Amygdala (tissue), 56 donors: ENCODE measurements at places on chromosomes 5 and 9.
A peak's percentile ranks its signal among the peaks of the same experiment; 100 is the strongest.

- DNase-seq = no peak
Observed at GRCh38 chr5:168360521-168361285, 69.3 kb downstream of the WWC1 start.

- DNase-seq = no peak
Observed at GRCh38 chr5:96628406-96628805, 33.8 kb upstream of the CAST start.

DNA sequence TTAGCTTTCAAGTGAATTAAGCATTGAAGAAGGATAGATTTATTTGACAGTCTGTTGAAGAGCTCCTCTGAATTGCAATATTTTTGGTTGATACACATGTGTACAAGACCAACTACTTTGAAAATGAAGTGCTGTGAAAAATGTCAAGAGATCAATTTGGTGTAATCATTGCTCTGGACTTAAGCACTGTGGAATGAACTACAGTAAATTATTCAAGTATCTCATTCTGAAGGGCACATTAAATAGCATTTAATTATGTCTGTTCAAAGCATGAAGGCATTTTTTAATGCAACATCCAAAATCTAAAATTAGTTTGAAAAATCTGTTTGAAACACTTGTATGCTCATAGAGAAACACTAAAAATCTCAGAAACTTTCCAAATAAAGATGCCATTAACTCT is 107.5 kb downstream of the CDH18 start:
- DNase-seq = no peak

DNA sequence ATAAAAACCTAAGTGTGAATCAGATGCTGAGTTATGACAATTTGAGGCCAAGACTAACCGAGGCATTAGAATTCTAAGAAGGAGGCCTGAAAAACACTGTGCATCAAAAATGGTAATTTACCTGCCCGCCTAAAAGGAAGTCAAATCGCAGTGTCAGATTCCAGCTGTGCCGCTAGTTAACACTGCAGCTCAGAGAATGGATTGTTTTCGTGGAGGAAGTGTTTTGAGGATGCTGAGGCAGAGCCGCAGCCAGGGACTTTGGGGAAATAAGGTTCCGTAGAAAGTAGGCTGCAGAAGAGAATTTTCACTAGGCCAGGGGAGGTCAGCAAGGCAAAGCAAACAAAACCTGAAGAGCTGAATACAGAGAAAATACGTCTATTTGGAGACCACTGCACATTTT is 226.4 kb upstream of the ISL1 start:
- DNase-seq = no peak

DNA sequence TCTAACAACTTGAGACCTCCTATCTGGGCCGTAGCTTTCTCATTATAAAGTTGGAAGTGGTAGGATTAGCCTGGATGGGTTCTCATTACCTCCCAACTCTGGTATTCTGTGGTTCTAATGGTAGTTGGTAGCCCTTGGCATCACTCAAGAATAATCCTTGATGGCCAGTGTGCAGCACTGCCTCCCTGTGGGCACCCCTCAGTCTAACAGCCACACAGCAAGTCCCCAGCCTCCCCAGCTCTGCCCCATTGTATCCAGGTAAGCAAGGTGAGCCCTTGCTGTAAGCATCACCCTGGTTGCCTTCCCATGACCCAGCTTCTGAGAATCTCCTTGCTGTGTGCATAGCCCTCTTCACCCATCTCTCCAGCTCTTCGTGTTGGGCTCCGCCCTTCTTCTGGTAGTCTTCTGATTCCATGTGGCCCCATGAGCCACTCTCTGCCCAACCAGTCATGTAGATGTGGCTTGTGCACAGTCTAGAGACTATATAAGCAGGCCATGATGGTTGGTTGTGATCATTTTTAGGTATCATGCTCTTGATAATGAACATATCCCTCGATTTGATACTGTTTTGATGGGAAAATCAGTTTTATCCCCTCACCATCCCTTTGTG is 57.6 kb upstream of the GRHPR start:
- no peak for DNase-seq

DNA sequence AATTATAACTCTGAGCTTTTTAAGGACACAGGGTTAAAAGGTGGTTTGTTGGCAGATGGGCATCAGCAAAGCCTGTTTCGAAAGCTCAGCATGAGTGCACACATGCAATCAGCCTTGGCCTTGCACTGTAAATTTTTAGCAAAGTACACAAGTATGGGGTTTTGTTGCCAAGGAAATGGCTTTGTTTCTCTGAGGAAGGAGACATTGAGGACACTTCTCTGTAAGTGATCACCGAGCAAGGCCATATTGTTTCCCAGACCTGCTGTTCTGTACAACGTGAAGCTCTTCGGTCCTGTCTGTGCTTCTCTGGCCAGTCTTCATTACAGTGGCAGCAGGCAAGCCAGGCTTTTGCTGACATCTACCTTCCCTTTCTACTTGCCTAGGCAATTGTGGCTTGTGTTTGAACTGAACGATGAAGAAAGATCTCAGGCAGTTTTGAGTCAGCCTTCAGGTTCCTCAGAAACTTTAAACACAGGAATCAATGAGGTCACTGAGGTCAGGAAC is 27.9 kb upstream of the GLRX start:
- no peak for DNase-seq

GRCh38 chr9:20611691-20612287 is 10.5 kb downstream of the MLLT3 start:
- no peak for DNase-seq

- no peak for DNase-seq
Observed at GRCh38 chr5:143758750-143759149, 53.2 kb upstream of the HMHB1 start.

DNA sequence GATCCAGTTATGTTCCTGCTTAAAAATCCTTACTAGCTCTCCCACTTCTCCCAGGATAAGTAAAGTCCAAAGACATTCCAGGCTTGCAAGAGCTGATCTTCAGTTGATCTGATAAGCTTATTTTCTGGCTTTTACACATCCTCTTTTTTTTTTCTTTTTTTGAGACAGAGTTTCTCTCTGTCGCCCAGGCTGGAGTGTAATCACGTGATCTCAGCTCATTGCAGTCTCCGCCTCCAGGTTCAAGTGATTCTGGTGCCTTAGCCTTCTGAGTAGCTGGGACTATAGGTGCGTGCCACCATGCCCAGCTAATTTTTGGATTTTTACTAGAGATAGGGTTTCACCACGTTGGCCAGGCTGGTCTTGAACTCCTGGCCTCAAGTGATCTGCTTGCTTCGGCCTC is 37.3 kb upstream of the PTPN3 start:
- no peak for DNase-seq

- no peak for DNase-seq
Observed at GRCh38 chr5:77972469-77973252, 196.5 kb upstream of the TBCA start.

DNA sequence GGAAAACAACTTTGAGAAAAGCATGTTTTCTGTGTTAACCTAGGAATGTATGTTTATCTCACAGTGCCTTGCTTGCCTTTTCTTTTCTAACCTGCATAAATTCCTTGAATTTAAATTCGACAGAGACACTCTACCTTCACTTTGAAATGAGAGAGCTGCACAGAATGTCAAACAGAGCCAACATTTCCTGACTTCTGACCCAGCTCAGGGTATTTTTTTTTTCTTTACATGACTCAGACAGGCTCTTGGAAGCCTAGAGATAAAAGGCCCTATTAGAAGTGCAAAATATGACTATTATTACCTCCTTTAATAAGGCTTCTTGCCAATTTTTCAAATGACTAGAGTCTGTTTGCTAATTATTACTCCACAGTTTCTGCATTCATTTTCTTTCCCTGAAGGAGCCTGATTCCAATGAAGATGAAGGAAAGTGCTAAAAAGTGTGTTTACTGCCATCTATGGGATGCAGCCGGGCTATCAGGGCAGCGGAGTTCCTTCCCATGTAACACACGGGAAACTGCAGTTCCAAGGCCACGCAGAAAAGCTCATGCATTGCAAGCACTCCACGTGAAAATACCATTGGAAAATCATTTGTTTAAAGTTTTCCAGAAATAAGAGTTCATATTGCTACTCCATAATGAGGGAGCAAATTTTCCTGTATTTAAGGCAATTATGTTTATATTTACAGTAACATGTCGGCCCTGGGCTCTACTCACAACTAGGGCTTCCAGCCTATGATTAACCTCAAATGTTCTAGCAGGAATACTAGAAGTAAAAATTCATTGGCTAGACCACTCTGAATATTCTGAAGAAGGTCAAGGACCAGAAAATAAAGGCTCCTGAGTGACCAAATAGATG is 485.6 kb downstream of the ZSWIM6 start:
- DNase-seq = peak; percentile 48

DNA sequence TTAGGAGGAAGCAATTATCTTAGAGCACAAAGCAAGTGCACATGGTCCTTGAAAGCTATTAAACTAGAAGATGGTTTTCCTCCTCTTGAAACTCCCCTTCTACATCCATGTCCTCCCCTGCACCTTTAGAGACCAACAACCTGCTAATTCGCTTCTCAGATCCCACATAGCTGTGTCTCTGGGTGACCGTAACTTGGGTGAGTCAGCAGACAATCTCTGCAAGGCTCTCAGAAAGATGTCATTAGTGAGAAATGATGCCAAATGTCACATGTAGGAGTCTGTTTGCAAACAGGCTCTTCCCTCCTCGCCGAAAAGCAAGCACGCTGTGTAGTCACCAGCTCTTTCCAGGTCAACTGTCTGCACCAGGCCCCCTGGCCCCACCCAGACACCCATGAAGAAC is 291.8 kb downstream of the SLIT3 start:
- DNase-seq = no peak

DNA sequence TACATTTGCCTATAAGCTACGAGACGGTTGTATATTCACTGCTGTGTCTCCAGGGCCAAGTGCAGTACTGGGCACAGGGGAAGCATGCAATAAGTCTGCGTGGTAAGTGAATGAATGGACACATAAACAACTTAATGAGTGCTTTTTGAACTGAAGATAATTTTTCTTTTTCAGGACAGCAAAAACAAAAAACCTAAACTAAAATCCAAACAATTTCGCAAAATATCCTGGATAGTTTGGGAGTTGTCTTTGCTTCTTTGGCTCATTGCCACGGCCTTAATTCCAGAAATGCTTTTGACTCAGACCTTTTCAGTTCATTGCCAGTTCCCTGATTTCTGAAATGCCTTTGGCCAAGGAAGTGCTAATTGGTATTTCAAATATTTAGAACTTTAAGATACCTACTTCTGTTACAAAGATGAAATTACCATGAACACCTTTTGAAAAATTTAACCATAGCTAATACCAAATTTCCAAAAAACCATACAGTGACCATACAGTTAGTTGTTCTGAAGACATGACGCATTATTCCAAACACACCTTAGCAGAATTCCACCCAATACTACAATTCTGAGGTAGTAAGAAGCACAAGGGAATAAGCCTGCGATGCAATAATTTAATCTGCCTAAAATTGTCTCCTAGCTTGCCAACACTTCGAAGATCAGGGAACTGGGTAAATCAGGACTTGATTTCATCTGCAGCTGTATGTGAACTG is 42.8 kb downstream of the TEK start:
- DNase-seq = no peak

DNA sequence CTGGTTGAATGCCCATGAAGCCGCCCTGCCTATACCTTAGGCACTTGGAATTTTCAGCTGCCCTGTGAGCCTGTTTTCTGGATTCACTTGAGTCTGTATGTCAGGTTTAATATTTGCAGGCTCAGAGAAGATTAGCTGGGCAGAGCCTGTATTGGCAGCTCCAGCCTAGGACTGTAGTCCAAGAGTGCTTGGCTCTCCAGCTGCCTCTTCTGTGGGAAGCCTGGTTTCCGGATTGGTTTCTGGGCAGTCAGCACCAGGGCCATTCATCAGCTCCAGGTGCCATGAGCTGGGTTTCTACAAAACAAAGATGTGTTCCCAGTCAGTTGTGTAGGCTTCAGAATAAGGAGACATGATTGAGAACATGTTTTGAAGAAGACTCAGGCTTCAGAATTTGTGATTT is 90.1 kb downstream of the ARHGAP26 start:
- no peak for DNase-seq

GRCh38 chr5:74056789-74057164 is 430.8 kb downstream of the ARHGEF28 start:
- DNase-seq = no peak

- no peak for DNase-seq
Observed at GRCh38 chr5:150399524-150400211, 13.0 kb downstream of the CD74 start.

- DNase-seq = no peak
Observed at GRCh38 chr9:5895782-5896181, 5.1 kb downstream of the MLANA start.

- no peak for DNase-seq
Observed at GRCh38 chr5:133317558-133317957, 265.7 kb downstream of the HSPA4 start.
